ENCODE measurements at places on chromosomes 11 and 22.

DNA sequence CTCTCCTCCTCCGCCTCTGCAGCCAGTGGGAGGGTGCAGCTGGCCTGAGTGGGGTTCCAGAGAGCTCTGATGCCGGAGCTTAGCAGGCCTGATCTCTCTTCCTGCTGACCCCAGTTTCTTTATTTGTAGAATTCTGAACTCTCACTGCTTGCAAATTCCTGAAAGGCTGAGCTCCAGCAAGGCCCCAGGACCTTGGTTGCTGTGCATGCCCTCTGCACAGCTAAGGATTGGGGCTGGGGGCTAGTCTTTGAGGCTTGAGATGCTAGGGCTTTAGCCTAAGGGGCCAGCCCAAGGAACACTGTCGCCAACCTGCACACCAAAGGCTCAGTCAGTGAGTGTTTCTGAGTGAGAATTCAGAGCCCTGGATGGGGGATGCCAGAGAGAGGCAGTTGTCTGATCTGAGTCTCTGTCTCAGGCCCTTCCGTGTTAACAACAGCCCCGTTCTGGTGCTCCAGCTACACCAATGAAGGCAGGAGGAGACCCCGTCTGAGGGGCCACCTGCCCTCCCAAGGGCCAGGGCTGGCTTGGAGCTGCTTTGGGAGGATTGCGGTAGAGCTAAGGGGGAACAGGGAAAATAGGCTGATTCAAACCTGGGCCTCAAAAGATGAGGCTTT lies 106.0 kb upstream of the LMO1 start:
- DNase-seq: no peak

DNA sequence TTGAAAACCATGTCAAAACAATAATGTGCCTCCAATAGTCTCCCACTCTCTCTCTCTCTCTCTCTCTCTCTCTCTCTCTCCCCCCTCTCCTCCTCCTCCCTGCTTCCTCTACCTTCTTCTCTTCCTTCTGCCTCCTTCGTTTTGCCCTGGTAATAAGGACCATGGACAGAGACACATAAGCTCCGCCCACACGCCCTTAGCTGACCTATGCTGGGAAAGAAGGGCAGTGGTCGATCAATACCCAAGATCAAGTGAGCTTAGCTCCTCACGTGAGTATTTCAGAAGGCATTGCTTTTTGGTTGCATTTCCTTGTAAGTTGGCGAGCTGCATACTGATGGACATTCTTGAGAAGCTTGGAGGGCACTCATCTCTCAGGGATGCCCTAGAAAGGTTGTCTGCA lies 194.8 kb downstream of the MIAT start:
- no peak for DNase-seq

DNA sequence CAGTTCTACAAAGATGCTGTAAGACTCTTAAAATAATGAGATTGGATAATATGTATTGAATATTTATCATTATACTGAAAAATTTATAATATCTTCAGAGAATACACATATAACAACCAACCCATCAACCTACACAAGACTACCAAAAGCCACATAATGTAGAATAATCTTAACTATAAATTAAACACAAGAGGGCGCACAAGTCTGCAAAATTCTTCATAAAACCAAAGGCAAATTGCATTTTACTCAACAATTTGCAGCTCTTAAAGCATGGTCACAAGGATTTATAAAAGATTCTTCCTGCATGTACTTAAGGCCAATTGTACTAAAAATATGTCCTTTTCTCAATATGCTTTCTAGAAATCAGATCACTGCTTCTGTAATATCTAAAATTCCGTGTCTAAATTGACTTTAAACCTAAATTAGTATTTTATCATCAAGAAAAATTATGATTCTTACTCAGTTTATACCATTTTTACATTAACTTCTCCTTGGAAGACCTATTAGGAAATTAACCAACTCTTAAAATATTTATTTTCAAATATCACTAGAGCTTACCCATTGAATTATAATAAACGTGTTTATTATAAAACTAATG lies 79.0 kb downstream of the TTC28 start:
- peak; percentile 21 for DNase-seq

DNA sequence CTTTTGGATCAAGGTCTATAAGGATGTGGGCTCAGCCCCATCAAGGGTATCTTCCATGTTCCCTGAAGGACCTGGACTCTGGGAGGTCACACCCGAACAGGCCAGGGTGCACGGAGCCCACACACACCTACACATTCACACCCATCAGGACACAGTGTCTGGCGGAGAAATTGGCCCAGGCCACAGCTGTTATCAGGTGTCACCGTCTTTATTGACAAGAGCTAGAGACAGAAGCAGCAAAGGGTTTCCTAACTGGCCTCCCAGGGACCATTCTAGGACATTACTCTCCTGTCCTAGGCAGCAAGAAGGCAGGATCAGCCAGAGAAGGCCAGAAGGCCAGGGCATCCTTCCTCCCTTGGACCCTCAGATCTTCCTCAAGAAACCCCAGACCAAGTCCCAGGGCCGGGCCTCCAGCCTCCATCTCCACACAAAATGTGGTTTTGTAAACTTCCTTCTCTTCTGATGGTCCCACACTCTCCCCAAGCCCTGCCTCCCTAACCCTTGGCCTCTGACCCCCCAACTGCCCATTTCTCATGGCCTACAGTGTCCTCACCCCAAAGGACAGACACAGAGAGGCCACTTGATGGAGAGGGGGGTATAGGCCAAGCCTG lies 8.1 kb downstream of the SSTR3 start:
- DNase-seq: no peak

DNA sequence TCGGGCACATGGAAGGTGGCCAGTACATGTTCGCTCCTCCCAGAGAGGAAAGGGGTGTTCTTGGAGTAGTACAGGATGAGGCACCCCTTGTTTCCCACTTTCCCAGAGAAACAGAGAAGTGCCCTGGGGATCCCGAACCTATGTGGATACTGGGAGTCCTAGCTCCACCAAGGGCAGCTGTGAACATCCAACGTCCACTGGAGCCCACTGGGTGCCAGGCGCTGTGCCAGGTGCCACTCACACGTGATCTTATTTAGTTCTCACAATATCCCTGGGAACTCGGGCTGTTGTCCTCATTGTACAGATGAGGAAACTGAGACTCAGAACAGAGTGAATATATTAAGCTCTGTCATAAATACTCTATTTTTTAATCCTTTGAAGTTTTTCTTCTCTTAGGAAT lies 12.0 kb downstream of the SLCO2B1 start:
- DNase-seq: no peak

GRCh38 chr11:67489203-67489884 lies 6.5 kb downstream of the AIP start:
- DNase-seq: no peak

DNA sequence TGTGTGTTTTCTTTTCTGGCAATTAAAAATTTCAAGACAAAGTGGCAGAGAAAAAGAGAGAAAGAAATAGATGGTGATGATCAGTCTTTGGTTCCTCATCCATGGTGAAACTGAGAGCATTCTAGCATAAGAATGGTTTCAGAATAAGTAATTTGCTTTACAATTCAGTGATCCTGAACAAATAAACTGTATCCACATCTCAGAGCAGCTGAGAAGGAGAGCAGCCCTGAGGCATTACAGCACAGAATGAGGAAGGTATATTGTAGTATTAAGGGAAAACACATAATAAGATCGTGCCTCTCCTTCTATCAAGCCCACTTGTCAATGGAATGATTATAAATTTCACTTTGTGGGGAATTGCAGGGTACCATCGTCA lies 17.4 kb downstream of the LUZP2 start:
- DNase-seq: no peak

DNA sequence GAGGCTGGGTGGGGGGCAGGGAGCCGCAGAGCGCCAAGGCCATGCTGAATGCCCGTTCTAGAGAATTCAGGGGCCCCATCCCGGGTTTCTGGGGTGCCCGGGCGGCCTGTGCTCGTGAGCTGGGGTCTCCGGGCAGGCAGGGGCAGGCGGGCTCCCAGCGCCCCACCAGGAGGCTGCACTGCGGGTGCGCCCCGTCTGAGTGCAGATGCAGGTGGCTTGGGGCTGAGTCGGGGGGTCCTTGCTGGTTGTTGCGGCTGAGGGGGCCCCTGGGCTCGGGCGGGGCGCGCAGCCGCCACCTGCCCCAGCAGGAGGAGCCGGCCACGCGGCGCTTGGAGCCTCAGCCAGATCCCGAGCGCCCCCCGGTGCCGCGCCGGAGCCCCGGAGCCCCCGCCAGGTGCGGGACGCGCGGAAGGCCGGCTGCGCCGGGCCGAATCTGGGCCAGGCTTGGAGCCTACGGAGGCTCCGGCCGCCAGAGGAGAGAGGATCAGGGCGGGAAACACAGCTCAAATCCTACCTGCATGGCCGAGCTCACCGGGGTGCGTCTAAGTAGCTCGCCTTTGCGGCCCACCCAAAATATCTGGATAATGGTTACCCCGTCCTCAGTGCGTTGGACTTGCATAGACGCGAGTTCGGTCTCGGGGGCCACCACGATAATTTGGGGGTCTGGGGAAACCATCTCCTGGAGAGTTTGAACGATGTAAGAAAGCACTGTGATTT lies 590 bp upstream of the IGF2 start:
- no peak for DNase-seq

DNA sequence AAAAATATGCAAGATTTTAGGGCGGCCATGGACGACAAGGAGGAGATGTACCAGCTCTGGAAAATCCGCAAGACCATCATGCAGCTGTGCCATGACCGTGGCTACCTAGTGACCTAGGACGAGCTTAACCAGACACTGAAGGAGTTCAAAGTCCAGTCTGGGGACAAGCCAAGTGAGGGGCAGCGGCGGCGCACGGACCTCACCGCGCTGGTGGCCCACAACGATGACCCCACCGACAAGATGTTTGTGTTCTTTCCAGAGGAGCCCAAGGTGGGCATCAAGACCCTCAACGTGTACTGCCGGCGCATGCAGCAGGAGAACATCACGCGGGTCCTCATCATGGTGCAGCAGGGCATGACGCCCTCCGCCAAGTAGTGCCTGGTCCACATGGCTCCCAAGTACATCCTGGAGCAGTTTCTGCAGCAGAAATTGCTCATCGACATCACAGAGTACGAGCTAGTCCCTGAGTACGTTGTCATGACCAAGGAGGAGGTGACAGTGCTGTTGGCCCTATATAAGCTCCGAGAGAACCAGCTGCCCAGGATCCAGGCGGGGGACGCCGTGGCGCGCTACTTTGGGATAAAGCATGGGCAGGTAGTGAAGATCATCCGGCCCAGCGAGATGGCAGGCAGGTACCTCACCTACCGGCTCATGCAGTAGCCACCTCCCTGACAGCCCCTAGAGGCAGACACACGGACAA lies 43.5 kb upstream of the ZC3H12C start:
- DNase-seq: no peak

DNA sequence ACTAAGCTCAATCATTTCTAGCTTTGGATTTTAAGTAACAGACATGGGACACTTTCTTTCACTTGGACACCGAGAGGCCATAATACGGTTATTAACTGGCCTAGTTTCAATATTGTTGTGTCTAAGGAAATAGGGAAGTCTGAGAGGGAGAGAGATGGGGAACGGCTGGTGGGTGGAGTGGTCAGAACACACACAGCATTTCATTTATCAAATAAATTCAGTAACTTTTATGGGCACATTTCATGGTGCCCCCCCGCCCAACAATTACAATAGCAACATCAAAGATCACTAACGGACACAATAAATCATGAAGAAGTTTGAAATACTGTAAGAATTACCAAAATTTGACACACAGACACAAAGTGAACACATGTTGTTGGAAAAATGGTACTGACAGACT lies 10.7 kb downstream of the PRPF19 start:
- DNase-seq: no peak

DNA sequence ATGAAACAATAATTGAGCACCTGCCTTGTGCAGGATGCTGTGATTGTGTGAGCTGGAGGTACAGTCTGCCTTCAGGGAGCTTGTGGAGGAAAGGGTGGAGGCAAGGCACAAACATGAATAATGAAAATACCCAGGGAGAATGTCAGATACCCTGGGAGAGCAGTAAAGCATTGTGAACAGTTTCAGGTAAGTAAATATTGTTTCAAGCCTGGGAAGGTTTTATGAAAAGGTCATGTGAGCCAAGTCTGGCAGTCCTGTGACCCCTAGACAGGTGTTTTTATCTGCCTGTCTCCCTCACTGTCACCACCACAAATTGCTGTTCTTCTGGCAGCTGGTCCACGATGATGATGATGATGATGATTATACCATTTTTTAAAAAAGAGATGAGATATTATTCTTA lies 32.0 kb downstream of the SPECC1L start:
- no peak for DNase-seq

DNA sequence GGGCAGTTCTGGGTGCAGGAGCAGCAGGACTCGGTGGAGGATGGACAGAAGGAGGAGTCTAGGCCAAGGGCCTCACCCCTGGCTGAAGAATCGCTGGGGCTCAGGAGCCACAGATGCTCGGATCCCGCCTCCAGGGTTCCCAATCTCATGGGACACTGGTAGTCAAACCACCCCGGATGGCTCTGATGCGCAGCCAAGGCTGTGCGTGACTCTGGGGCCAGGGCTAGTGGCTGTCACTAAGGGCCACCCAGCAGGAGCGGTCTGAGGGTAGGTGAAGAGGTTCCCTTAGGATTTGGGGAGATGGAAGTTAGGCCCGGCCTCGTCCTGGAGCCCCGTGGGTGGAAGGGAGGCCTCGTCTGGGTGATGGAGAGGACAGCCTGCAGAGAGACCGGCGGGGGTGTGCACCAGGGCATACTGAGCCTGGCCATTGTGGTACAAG lies 300.6 kb downstream of the TBC1D22A start:
- no peak for DNase-seq

GRCh38 chr11:125935056-125935455 lies 10.8 kb upstream of the VSIG10L2 start:
- no peak for DNase-seq

DNA sequence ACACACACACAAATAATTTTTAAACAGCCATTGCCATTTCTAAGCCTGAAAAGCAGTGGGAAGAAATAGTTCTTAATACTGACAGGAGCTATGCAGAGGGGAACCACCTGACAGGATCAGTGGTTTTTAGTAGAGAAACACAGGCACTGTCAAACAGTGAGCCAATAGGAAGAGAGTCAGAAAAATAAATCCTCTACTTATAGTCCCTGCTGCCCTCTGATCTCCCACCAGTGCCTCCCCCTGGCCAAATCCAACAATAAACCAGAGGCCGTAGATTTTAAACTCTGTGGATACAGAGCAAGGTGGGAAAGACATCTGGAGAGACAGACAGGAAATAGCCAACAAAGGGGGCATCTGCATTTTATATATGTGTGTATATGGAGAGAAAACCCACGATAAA lies 7.9 kb upstream of the OR56B4 start:
- no peak for DNase-seq

GRCh38 chr11:74159642-74160041 lies 11.2 kb downstream of the C2CD3 start:
- DNase-seq: no peak

- DNase-seq: no peak
Observed at GRCh38 chr11:107271425-107271824, 186.2 kb downstream of the CWF19L2 start.
